ENCODE measurements at places on chromosomes 2 and 18. TPM values are rescaled to one million over a fixed set of nuclear protein-coding genes. Genes with fewer than 3 reads are reported as not detected.

Gene TRIM43
- total RNA-seq: not detected

Gene SERPINB10
- not detected for total RNA-seq

Gene TMEM37
- total RNA-seq: 0.61 TPM

Gene RAD51AP2
- not detected for total RNA-seq

Gene MATN3
- 2.3 TPM for total RNA-seq

Gene GAL3ST2
- total RNA-seq: 0.27 TPM

Gene GALR1
- not detected for total RNA-seq

Gene EN1
- total RNA-seq: 2.3 TPM

Gene CPO
- total RNA-seq: 0.40 TPM

Gene OR6B2
- not detected for total RNA-seq

Gene UGT1A3
- 6.0 TPM for total RNA-seq
